ENCODE measurements at places on chromosomes 5 and 9. TPM values are rescaled to one million over a fixed set of nuclear protein-coding genes. Genes with fewer than 3 reads are reported as not detected.

DNA sequence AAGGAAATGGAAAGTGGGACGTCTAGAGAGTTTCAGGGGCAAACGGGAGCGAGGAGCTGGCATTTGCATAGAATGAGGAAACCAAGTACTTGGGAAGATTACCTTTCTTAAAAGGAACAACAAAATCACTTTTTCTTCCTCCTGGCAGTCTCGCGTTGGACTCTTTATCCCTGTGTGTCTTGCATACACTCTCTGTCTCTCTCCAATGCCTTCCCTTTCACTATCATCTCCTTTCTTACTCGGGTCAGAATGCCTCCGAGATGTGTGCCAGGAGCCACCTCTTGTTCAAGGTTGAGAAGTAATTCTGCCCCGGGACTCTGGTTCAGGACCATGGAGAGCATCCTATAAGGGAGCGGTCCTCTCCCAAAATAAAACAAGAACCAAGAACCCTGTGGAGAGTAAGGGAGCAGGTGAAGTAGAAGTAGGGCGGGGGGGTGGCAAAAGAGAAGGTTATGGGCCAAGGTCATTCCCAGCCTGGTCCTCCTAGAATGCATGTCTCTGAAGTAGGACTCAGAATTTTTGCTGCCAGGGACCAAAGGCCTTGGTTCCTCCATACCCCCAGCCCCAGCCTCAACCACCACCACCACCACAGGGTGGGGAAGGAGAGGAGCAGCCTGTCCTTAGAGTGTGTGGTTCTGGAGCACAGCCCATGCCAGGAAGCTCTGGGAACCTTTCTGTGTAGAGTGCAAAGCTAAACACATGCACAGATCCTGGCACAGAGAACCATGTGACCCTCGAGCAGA is 72.1 kb upstream of the ARAP3 start:
- DNase-seq = peak; percentile 58

FUT7 gene
- total RNA-seq = 2.6 TPM

DNA sequence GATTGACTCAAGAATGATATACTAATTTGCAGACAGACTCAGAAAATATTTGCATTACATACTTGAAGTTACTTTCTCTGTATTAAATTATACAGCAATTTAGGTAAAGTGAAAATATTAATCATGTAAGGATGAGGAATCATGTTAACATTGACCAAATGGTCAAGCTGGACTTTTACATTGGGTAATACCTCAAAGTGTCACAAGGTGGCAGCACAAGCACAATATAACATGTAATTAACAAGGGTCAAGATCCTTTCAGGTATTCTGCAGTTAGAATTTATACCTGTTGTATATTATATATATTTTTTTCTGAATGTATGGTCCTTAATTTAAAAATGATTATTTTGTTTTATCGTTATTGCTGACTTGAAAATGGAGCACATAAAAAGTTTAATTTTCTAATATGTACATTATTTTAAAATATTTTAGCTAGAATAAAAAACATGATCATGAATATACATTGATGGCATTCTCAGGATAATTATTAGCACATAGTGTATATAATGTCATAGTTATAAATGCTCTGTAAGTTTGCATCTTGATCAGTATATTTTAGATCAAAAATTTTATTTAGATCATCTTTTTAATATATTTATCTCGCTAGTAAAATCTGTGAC is 8.6 kb downstream of the HAPLN1 start:
- DNase-seq = peak; percentile 44

GABRP gene
- total RNA-seq = not detected

- DNase-seq = no peak
Measured at GRCh38 chr9:73179589-73179988, 27.9 kb downstream of the ANXA1 start.

GRCh38 chr9:3290231-3290840 is 235.5 kb downstream of the RFX3 start:
- DNase-seq = no peak

DNA sequence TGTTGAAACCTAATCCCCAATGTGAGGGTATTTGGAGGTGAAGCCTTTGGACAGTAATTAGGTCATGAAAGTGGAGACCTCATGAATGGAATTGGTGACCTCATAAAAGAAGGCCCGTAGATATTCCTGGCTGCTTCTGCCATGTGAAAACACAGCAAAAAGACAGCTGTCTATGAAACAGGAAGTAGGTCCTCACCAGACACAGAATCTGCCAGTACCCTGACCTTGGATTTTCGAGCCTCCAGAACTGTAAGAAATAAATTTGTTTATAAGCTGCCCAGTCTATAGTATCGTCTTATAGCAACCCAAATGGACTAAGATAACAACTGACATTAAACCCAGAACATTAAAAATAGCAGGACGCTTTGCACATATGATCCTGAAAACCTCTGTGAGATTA is 371.1 kb downstream of the SPOCK1 start:
- no peak for DNase-seq

DNA sequence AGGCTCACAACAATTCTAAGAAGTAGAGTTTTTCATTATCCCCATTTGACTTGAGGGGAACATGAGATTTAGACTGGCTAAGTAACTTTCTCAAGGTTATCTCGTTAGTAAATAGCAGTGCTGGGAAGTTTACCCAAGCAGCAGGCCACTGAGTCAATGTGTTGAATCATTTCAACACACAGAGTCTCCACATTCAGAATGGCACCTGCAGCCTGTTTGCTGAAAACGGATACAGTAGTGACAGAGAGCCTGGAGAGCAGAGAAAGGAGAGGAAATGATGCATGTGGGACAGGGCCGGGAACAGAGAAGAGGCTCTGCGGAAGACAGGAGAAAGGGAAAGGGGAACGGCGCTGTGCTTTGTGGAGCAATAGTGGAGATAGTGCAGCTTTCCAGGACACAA is 33.5 kb upstream of the ZSWIM6 start:
- DNase-seq = no peak

IL13 gene
- total RNA-seq = 1.4 TPM

DNA sequence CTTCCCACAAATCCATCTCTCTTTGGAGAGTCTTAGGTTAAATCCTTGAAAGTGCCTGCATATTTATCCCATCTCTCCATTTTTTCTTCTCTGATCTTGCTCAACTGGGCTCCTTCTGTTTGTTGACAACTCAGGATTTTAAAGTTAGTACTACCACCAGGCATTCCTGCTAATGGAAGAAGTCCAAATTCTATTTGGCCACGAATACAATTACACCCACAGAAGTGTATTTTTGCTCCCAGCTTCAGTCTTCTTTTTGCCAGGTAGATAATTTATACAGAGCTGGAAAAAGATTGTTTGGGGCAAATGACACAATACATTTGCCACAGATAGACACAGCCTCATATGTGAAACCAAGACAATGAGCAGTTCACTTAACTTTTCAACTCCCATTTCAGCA is 74.8 kb downstream of the CETN3 start:
- DNase-seq = no peak

GRCh38 chr9:129597355-129598088 is 23.4 kb downstream of the C9orf50 start:
- DNase-seq = peak; percentile 64

GRCh38 chr5:30574761-30575160 is 618.7 kb upstream of the CDH6 start:
- no peak for DNase-seq

DNA sequence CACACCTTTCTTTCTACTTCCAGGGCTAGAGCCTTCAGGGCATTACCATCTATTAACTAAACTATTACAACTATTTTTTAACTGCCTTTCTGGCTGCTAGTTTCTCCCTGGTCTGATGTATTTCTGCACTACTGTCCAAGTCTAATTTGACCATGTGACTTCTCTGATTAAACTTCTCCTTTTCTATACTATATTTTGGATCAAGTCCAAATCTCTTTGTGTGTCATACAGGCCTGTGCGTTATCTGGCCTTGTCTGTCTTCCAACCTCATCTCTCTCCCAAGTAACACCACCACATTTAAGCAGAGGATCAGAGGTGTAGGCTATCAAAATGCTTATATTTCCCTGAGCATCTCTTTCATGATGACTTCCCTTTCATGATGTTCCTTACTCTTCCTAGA is 47.2 kb upstream of the OR13F1 start:
- DNase-seq = no peak

- DNase-seq = peak; percentile 32
Measured at GRCh38 chr5:79109527-79110492, 1.8 kb upstream of the BHMT start.

GRCh38 chr9:133685653-133686609 is 49.8 kb downstream of the DBH start:
- no peak for DNase-seq

CAMK4 gene
- total RNA-seq = 82.7 TPM

EQTN gene
- not detected for total RNA-seq

DNA sequence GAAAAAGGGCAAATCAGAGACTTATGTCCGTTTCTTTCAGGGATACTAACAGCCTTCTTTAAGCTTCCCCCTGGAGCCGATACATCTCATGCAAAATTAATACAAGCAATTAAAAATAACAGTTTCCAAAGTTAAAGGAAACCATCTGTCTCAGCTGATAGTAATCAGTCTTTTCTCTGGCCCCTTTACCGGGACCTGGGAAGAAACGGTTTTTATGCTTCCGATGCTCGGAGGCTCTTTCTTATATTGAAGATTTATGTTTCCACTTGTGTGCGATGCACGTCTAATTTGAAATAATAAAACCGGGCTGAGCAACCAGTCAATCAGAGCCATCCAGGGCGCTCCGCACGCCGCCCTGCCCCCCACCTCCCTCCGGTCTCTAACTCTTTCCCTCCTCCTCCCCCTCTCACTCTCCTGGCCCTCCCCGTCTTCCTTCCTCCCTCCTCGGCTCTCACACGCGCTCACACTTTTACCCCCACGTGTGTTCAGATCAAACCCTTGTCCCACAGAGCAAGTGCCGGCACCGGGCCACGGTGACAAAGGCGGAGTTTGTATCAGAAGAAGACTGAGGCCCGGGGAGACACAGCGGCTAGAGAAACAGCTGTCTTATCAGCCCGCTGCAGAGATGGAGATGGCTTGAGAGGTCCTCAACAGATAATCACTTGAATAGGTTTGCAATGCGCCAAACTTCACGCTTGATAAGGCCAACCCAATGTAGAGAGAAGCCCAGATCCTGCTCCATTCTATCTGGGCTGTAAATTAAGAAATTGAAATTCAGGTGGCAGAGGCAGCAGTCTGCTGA is 5.1 kb upstream of the ELAVL2 start:
- DNase-seq = no peak

GRCh38 chr5:170342153-170342725 is 44.7 kb upstream of the LCP2 start:
- no peak for DNase-seq

DNA sequence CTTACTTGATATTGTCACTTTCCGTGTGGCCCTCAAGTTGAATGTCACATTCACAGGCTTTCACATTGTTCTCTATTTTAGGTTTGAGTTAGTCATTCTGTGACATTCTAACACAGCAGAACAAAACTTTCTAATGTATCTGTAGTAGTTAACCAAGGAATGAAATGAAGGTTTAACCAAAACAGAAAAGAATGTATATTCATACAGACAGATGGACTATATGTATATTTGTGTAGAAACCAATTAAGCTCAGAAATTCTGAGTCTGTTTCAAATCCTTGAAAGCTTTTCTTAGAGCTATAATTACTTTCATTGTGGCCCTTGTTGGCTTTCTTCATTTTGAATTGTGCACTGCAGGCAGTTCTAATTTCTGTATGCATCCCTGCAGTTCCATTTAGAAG is 654.7 kb downstream of the LRRC70 start:
- no peak for DNase-seq

ANKRD34B gene
- total RNA-seq = not detected

ROPN1L gene
- 2.2 TPM for total RNA-seq

ARAP3 gene
- total RNA-seq = 8.5 TPM

MAMDC2 gene
- total RNA-seq = not detected

DNA sequence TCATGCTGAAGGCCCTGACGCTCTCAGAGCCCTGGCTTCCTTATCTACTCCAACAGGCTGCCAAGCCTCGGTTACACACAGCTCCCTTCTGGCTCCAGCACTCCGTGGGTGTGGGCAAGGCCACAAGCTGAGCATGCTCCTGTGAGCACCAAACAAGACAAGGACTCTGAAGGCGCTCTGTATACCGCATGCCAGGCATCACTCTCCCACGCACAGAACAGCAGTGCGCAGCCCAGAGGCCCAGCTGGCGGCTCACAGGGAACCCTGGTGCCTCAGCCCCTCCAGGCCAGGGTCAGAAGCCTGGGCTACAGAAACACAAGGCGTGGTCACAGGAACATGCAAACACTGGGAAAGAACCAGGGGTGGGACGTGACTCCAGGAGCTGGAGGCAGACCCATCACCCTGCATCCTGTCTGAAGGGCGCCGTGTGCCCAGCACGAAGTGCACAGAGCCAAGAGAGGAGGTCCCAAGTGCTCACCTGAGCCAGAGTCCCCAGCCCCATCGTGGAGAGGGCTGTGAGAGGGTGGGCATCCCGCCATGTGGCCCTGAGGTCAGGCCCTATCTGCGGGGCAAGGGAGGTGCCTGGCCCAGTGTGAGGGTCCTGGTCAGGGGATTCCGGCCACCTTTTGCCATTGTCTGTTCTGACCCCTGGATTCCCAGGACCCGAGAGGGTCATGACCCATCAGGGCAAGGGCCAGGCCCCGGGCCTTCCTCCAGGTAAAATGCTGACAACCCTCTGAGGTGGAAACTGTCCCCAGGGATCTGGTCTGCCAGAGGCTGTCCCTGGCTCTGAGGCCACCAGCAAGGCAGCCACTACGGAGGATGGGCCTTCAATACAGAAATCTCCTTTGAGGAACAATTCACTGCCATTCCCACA is 54.7 kb downstream of the COL23A1 start:
- DNase-seq = no peak

DNA sequence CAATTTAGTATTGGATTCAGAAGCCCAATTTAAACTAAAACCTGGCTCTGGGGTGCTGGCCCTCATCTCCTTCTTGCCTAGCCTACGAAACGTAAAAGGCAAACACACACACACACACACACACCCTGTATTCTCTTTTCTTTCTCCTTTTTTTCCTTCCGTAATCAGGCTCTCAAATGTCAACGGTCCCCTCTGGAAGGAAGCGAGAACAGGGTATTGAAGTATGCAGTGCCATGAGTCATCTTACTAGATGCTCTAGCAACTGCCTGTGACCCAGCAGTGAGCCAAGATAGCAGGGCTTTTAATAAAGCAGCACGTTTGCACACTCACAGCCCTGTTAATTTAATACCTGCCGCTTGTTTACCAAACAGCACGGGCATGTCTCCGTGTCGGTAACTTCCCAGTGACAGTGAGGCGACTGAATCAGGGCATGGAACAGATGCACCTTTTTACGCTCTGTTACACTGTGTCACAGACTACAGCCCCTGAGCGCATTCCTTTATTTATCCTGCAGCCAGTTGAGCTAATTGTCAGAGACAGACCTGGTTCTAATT is 243.8 kb downstream of the BNC2 start:
- no peak for DNase-seq

- DNase-seq = no peak
Measured at GRCh38 chr9:120985819-120986222, 59.2 kb upstream of the TRAF1 start.

DNA sequence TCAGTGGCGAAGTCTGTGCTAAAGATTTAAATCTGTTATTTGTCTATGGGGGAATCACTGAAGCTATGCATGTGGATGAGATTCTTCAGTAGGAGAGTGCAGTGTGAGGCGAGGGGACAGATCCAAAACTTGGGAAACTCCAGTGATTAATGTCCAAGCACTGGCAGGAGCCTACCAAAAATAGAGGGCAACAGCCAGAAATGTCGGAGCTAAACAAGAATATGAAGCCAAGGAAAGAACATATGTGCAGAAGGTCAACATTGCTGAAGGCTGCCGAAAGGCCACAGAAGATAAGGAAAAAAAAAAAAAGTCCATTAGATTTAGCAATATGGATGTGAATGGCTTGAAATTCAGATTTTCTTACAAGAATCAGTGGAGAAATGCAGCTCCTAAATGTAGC is 61.8 kb downstream of the C6 start:
- DNase-seq = no peak

HK3 gene
- total RNA-seq = not detected

GRCh38 chr5:82422001-82422740 is 144.0 kb upstream of the RPS23 start:
- no peak for DNase-seq
